Ureter (tissue), 1 donor: ENCODE measurements at places on chromosomes 5 and 9. TPM values are rescaled to one million over a fixed set of nuclear protein-coding genes. Genes with fewer than 3 reads are reported as not detected.

PCDHA2 gene
- total RNA-seq = not detected

PCDHGA5 gene
- 4.6 TPM for total RNA-seq

NUTM2G gene
- total RNA-seq = not detected

AGTPBP1 gene
- 18.1 TPM for total RNA-seq

DNA sequence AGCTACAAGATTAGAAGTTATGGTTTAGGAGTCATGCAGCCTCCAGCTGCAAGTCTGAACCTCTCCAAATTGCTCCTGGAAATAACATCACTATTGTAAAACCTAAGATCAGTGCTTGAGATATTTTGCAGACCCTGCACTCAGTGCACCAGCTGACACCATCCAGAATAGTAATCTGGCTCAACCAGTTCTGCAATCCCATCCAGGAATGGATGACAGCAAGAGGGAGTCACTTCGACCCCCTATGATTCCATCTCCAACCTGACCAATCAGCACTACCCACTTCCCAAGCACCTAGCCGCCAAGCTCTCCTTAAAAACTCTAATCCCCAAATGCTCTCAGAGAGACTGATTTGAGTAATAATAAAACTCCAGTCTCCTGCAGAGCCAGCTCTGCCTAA lies 37.9 kb upstream of the NR4A3 start:
- DNase-seq = no peak

- no peak for DNase-seq
These were observed 1036.4 kb downstream of the NR2F1-AS1 start for GRCh38 chr5:92544596-92544995.

DNA sequence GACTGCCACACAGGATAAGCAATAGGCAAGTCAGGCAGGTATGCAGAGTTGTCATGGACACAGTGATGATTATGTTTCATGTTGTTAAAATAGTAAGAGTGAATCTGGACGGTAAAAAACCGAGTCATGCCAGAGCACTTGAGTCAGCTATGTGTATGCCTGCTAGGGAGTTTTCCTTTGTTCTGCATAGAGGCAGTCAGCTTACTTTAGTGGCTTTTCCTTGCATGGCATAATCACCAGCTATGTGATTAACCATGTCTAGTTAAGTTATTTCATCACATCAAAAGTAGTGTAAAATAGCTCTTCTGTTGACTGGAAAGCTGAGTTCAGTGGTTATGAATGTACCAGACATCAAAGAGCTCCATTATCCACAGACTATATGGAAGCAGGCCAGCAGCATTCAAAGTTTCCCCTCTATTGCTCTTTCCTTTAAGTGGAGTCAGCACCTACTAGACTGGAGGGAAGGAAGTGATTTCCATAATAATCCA lies 989.8 kb downstream of the TLE1 start:
- DNase-seq = no peak

DNA sequence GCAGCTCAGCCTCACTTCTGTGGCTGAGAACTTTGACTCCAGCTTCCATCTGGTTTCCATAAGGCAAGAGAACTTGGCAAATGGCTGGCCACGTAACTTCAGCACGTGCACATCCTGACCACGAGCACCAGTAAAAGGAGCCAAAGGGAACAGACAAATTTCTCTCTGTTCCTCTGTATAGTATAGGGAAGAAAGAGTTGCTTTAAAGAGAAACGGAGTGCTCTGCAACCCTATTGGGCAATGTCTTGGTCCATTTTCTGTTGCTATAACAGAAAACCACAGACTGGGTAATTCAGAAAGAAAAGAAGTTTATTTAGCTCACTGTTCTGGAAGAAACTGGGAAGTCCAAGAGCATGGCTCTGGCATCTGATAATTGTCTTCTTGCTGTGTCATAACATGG lies 558.7 kb downstream of the ACTL7B start:
- no peak for DNase-seq

- no peak for DNase-seq
These were observed 61.9 kb downstream of the UBE2R2 start for GRCh38 chr9:33878691-33879366.

GRCh38 chr9:121088576-121088975 lies 13.8 kb downstream of the CNTRL start:
- no peak for DNase-seq
